Thoracic aorta (tissue), 2 donors: ENCODE measurements at places on chromosomes 1 and 21.
A peak's percentile ranks its signal among the peaks of the same experiment; 100 is the strongest.

- H3K4me3 ChIP-seq: no peak overlapping the region
- no peak for DNase-seq
- H3K36me3 ChIP-seq: no peaks in the 10 kb centered on the region
- no peak overlapping the region for H3K27ac ChIP-seq
Measured at GRCh38 chr1:183881387-183882131, 76.6 kb downstream of the RGL1 start.

DNA sequence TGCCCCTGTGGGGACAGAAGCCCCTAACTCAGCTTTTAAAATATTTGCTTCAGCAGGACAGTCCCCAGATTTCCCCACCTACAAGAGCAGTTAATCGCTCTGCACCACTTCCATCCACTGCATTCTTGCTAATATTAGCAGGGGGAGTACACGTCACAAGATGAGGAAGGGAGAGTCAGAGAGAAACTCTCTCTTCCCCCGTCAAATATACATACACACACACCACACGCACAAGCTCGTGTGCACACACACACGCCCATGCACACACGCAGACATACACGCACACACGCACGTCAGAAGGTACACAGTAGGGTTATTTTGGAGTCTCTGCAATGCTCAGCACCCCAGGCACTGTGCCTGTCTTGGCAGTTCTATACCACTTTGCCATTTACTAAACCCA is 2.1 kb downstream of the CLCA1 start:
- H3K27ac ChIP-seq: no peak overlapping the region
- peaks cover 11% of the 10 kb centered on the region for H3K4me1 ChIP-seq
- no peak for DNase-seq
- H3K27me3 ChIP-seq: no peaks in the 10 kb centered on the region

GRCh38 chr1:155938220-155938627 is 3.2 kb upstream of the RXFP4 start:
- H3K36me3 ChIP-seq: peaks cover under 1% of the 10 kb centered on the region
- H3K4me1 ChIP-seq: peaks cover 26% of the 10 kb centered on the region
- H3K27me3 ChIP-seq: no peaks in the 10 kb centered on the region
- H3K27ac ChIP-seq: peak overlapping the region; percentile 90

DNA sequence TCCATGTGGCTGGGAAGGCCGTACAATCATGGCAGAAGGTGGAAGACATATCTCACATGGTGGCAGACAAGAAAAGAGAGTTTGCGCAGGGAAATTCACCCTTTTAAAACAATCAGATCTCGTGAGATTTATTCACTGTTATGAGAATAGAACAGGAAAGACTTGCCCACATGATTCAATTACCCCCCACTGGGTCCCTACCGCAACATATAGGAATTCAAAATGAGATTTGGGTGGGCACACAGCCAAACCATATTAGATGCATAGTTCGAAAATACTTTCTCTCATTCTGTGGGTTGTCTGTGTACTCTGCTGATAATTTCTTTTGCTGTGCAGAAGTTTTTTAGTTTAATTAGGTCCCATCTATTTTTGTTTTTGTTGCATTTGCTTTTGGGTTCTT is 990.3 kb downstream of the PLA2G4A start:
- no peak overlapping the region for H3K4me3 ChIP-seq
- no peaks in the 10 kb centered on the region for H3K27me3 ChIP-seq
- no peak overlapping the region for H3K27ac ChIP-seq
- no peaks in the 10 kb centered on the region for H3K36me3 ChIP-seq

DNA sequence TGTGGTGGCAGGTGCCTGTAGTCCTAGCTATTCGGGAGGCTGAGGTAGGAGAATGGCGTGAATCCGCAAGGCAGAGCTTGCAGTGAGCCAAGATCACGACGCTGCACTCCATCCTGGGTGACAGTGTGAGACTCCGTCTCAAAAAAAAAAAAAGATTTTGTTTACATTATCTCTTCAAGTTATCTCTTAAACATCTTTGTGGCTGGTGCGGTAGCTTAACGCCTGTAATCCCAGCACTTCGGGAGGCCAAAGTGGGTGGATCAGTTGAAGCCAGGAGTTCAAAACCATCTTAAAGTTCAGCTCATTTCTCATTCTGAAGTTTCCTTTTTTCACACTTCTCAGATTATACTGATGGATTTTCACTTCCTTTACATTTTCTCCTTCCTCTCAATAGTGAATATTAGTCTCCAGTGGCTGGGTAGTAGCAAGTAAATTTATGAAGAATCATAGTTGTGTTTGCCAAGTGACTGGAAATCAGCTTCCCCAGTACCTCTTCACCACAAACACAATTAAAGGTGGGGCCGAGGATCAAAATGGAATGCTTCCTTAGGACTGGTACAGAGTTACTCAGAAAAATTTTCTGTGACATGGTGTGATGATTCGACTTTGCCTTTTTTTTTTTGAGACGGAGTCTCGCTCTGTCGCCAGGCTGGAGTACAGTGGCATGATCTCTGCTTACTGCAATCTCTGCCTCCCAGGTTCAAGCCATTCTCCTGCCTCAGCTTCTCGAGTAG is 13.8 kb downstream of the PIP5K1A start:
- peaks cover 2% of the 10 kb centered on the region for H3K36me3 ChIP-seq
- H3K27me3 ChIP-seq: no peaks in the 10 kb centered on the region
- no peak overlapping the region for H3K4me3 ChIP-seq
- H3K4me1 ChIP-seq: peaks cover 31% of the 10 kb centered on the region
- no peak for DNase-seq

DNA sequence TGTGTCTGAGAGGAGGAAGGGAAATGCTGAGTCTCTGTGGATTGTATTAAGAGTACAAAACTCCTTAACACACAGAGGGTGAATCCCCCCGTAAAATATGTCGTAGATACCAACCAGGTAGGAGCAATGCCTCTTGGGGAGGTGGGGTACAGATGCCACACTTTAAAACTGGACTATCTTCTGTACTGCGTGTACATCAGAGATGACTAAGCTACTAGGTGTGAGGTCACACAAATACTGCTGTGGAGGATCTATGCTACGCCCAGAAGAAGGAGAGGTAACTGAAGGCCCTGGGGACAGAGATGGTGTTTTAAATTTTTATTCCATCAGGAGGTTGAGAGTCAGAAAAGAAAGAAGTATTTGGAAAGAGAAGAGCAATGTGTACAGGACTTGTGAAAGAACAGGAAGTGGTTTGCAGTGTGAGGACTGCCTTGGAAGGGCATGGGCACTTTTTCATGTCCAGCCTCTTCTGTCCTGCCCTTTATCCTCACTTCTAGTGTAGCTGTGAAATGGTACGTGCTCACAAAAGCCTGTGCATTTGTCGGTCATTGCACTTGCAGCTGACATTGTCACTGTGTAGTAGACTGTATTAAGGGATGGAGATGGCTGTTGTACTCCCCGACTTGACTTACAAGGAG is 287.8 kb upstream of the CHRM3 start:
- no peak for DNase-seq
- no peaks in the 10 kb centered on the region for H3K27me3 ChIP-seq
- H3K4me3 ChIP-seq: no peak overlapping the region
- H3K4me1 ChIP-seq: no peaks in the 10 kb centered on the region
- no peak overlapping the region for H3K27ac ChIP-seq

GRCh38 chr1:8251635-8252034 is 66.3 kb upstream of the SLC45A1 start:
- no peak for DNase-seq
- H3K4me3 ChIP-seq: peak overlapping the region; percentile 28
- no peak overlapping the region for H3K27ac ChIP-seq
- no peaks in the 10 kb centered on the region for H3K36me3 ChIP-seq
- peaks cover 11% of the 10 kb centered on the region for H3K4me1 ChIP-seq

DNA sequence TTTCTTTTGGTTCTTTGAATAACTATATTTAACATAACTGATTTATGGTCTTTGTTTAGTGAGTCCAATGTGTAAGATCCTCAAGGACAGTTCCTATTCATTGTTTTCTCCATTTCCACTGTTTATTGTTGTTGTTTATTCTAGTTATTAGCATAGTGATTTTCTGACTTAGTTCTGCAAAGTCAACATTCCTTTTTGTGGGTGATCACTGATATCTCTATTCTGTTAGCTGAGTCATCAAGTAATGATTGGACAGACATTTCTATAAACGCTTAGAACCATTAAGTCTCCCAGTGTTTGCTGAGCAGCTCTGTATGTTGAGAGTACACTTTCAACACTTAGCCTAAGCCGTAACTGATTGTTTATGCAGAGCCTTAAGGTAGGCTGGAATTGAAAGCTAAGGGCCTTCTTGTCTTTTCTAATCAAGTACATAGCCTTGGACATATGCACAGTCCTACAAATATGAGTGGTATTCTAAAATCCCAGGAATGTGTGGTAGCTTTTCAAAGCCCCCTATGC is 87.1 kb downstream of the SLC5A9 start:
- no peaks in the 10 kb centered on the region for H3K27me3 ChIP-seq
- H3K4me3 ChIP-seq: no peak overlapping the region
- H3K36me3 ChIP-seq: peaks cover 6% of the 10 kb centered on the region
- H3K27ac ChIP-seq: no peak overlapping the region

- H3K36me3 ChIP-seq: no peaks in the 10 kb centered on the region
- no peaks in the 10 kb centered on the region for H3K4me1 ChIP-seq
- DNase-seq: no peak
Measured at GRCh38 chr1:58763214-58763613, 20.6 kb downstream of the JUN start.

GRCh38 chr1:232697187-232697822 is 67.4 kb upstream of the SIPA1L2 start:
- no peaks in the 10 kb centered on the region for H3K4me1 ChIP-seq
- no peaks in the 10 kb centered on the region for H3K27me3 ChIP-seq
- no peak for DNase-seq
- no peak overlapping the region for H3K4me3 ChIP-seq
- no peaks in the 10 kb centered on the region for H3K36me3 ChIP-seq

DNA sequence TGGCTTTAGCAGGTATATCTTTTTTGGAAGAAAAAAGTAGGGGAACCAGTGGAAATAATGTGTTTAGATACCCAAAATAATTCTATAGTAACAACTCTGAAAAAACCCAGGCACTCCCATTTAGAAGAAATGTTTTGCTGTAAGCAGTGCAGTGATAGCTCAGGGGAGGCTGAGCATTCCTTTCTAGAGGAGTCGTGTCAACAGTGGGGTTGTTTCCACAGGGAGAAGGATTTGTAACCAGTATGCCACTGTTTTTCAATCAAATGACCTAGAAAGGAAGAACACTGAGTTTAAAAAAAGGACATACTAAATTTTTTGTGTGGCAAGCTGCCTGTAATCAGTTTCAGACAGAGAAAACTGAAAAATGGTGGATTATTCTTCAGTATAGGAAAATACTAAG is 2.4 kb downstream of the PGD start:
- peaks cover 26% of the 10 kb centered on the region for H3K36me3 ChIP-seq
- peaks cover 11% of the 10 kb centered on the region for H3K4me1 ChIP-seq
- DNase-seq: no peak
- H3K27me3 ChIP-seq: no peaks in the 10 kb centered on the region

- no peaks in the 10 kb centered on the region for H3K4me1 ChIP-seq
- no peaks in the 10 kb centered on the region for H3K27me3 ChIP-seq
- H3K36me3 ChIP-seq: no peaks in the 10 kb centered on the region
- no peak overlapping the region for H3K27ac ChIP-seq
- no peak for DNase-seq
Measured at GRCh38 chr1:52614671-52615070, 12.5 kb downstream of the GPX7 start.

DNA sequence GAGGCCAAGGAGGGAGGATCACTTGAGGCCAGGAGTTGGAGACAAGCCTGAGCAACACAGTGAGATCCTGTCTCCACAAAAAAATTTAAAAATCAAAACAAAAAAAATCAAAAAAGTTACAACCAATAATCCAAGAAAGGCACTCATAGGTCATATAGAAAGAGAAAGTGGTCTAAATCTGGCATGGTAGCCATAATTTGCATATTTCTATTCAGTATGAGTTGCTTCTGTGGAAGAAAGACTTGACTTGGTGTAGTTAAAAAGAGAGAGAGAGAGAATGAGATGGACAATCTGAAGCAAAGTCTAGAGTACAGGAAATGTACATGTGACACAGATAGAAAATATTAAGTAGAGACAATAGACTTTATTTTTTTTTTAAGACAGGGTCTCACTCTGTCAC is 22.5 kb downstream of the JMJD4 start:
- DNase-seq: no peak
- no peaks in the 10 kb centered on the region for H3K4me1 ChIP-seq
- H3K4me3 ChIP-seq: no peak overlapping the region
- no peak overlapping the region for H3K27ac ChIP-seq
- no peaks in the 10 kb centered on the region for H3K36me3 ChIP-seq

DNA sequence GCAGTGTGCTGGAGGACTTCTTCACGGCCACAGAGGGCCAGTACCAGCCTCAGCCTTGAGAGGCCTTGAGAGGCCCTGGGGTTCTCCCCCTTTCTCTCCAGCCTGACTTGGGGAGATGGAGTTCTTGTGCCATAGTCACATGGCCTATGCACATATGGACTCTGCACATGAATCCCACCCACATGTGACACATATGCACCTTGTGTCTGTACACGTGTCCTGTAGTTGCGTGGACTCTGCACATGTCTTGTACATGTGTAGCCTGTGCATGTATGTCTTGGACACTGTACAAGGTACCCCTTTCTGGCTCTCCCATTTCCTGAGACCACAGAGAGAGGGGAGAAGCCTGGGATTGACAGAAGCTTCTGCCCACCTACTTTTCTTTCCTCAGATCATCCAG is 6.2 kb upstream of the HDAC1 start:
- no peak for DNase-seq
- no peak overlapping the region for H3K27ac ChIP-seq

- no peak overlapping the region for H3K4me3 ChIP-seq
- no peak for DNase-seq
- no peak overlapping the region for H3K27ac ChIP-seq
Measured at GRCh38 chr1:157315544-157315943, 177.3 kb upstream of the ETV3 start.

- no peaks in the 10 kb centered on the region for H3K4me1 ChIP-seq
- no peak overlapping the region for H3K27ac ChIP-seq
- no peaks in the 10 kb centered on the region for H3K27me3 ChIP-seq
- no peak overlapping the region for H3K4me3 ChIP-seq
Measured at GRCh38 chr1:214637722-214638458, 34.9 kb downstream of the CENPF start.

GRCh38 chr1:226973898-226974543 is 33.9 kb downstream of the COQ8A start:
- H3K27me3 ChIP-seq: no peaks in the 10 kb centered on the region
- peak overlapping the region; percentile 87 for H3K27ac ChIP-seq
- DNase-seq: peak; percentile 40

- H3K4me1 ChIP-seq: peaks cover 68% of the 10 kb centered on the region
- H3K27me3 ChIP-seq: no peaks in the 10 kb centered on the region
- no peak for DNase-seq
Measured at GRCh38 chr21:43727519-43728153, 8.7 kb downstream of the PDXK start.

- no peak for DNase-seq
- H3K27me3 ChIP-seq: peaks cover 4% of the 10 kb centered on the region
- H3K36me3 ChIP-seq: no peaks in the 10 kb centered on the region
- H3K27ac ChIP-seq: no peak overlapping the region
Measured at GRCh38 chr1:37040773-37041172, 6.5 kb upstream of the GRIK3 start.

- no peaks in the 10 kb centered on the region for H3K27me3 ChIP-seq
- H3K27ac ChIP-seq: no peak overlapping the region
- no peak overlapping the region for H3K4me3 ChIP-seq
- H3K4me1 ChIP-seq: no peaks in the 10 kb centered on the region
Measured at GRCh38 chr1:241396747-241397681, 40.0 kb upstream of the RGS7 start.
